ENCODE measurements at places on chromosomes 1 and 21.
A peak's percentile ranks its signal among the peaks of the same experiment; 100 is the strongest.

GRCh38 chr1:84598418-84598817 lies 24.2 kb upstream of the CTBS start:
- no peak for DNase-seq

DNA sequence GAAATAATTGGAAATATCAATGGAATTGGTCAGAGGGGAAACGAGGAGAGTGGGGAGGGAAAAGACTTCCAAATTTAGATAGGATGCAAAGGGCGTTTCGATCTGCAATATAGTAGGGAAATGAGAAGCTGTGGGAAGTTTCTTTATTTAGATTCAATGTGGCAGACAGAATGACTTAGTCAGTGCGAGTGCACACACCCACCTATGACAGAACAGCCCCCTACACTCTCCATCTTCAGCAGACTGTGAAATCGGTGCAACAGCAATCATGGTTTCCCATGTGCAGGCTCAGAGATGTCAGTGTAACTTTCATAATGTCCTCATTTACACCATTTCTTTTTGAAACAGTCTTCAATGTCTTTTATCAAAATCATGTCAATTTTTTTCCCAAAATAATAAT lies 46.0 kb downstream of the DIP2A start:
- DNase-seq: no peak

DNA sequence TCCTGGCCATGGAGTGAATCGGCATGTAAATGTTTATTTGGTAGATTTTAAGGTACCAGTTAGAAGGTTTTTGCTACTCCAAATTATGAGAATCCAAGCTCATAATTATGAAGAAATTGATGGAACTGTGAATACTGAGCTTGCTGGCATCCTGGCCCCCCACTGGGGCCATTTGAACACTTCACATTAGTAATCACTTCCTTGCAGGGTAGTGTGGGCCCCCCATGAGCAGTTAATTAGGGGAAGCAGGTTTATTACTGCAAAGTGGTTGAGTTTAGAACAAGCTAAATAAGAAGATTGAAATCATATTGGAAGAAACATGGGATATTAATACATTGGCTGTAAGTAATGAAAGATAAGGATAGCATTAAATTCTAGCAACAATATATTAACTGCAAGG lies 86.7 kb downstream of the S1PR1 start:
- DNase-seq: no peak

DNA sequence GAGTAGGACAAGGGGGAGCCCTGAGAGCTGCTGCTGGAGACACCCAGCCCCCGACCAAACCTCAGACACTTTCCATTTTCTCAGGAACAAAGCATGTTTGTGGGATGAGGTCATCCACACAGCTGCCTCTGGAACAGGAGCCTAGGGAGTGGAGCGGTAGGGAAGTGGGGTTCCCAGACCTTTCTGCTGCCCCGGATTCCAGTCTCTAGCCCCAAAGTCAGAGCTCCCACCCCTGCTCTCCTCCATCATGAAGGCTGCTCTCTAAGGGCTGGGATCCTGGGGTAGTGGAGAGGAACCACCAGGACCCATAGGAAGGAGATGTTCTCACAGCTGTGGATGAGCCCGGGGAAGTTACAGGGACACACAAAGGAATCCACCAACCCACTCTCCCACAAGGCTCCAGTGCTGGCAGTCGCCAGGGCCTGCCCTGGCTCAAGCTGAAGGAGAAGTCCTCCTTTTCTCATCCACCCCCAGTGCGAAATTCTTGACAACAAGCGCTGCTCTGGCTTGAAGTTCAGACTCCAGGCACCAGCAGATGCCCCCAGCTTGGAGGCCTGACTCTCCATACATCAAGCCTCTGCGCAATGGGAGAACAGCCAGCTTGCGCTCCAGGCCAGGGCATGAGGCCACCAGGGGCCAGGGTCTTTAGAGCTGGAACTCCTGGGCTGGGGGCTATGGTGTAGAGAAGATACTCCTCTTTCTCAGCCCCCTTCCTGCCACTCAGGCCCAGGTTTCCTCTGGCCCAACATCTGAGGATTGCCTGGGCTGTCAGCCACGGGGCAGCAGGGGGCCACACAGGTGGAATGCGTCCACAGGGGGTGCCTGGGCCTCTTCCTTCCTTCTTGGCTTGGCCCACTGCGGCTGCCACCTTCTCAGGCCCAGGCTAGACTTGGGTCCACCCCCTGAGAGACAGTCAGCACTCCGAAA lies 4.5 kb downstream of the FHL3 start:
- DNase-seq: no peak

DNA sequence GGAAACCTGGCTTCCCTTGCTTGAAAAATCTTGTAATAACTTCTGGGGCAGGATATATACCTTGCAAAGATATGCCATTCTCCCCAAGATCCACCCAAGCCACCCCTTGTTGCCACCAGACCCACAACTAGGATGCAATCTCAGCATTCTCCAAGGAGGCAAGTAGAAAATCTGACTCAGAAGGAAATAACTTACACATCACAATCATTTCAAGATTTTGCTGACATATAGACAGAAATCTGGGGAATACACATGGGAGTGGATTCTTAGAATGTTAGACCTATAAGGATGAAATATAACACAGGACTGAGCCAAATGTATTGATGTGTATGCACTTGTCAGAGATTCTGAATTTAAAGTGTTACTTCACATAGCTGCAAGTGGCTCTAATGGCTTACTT lies 14.8 kb upstream of the ZDHHC18 start:
- no peak for DNase-seq

GRCh38 chr1:153312570-153313186 lies at the start of gene PGLYRP3:
PGLYRP3 (minus strand) TSS chr1:153312952; CDS start chr1:153310665, 2,287 bp downstream.
- no peak for DNase-seq

GRCh38 chr1:31482482-31483011 lies 69.5 kb downstream of the SERINC2 start:
- DNase-seq: no peak

DNA sequence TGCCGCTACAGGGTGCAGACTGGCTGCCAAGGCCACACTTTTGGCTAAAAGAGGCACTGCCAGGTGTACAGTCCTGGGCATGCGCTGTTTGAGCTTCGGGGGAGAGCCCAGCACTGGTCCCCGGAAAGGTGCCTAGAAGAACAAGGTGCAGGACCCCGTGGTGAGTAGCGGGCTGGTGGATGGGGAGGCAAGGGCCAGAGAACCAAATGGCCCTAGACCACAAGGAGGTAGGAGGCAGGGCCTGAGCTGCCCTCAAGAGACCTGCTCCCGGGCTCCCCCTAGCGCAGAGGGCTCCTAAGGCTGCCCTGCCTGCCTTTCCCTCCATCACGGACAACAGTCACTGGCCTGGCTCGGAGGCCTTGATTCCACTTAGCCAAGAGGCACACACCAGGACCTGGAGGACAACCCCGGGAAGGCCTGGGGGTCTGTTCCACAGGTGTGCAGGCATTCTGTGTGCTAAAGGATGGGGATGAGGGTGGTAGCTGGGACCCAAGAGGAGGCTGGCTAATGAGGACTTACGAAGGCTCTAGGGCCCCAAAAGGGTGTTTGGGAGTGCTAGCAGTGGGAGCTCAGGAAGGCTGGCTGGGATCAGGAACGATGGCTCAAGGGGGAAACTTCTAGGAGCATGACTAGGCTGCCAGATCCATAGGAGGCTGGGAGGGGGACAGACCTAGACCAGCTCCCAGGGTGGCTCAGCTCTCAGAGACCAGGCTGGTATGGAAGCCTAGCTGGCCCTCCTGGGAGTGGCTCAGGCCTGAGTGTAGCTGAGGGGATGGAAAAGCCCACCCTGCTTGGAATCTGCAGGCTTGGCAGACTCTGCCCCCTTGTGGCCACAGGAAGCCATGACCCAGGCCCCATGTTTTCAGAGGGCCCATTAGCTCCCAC lies 742 bp downstream of the ARTN start:
- peak; percentile 75 for DNase-seq

DNA sequence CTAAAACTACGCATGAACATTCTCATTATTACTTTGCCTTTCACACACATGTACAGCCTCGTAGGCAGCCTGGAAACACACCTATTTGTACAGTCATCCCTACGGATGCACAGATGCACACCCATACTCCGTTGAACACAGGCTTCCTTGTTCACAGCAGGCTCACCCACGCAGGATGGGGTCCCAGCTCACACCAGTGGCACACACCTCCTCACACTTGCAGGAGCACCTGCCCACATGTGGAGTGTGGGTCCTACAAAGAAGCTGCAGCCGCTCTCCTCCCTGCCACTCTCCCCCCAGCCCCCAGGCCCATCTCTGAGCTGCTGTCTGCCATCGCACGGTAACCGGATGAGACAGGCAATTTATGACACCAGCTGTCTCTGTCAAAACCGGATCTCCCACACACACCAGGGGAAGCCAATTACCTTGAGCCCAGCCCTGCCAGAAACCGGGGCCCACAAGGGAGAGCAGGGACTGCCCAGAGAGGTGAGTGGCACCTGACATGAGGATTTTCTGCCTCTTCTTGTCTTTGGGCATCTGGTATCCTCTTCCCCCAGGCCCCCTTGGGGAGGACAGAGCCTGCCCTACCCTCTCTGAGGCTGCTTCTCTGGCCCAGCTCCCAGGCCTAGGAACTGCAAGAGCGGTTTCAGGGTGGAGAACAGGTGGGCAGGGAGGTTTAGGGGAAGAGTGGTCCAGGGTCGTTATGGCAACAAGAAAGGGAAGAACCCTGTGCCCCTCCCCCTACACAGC lies 175.4 kb downstream of the IGSF21 start:
- no peak for DNase-seq

- DNase-seq: no peak
These were observed 13.4 kb downstream of the LAPTM5 start for GRCh38 chr1:30744060-30744756.

DNA sequence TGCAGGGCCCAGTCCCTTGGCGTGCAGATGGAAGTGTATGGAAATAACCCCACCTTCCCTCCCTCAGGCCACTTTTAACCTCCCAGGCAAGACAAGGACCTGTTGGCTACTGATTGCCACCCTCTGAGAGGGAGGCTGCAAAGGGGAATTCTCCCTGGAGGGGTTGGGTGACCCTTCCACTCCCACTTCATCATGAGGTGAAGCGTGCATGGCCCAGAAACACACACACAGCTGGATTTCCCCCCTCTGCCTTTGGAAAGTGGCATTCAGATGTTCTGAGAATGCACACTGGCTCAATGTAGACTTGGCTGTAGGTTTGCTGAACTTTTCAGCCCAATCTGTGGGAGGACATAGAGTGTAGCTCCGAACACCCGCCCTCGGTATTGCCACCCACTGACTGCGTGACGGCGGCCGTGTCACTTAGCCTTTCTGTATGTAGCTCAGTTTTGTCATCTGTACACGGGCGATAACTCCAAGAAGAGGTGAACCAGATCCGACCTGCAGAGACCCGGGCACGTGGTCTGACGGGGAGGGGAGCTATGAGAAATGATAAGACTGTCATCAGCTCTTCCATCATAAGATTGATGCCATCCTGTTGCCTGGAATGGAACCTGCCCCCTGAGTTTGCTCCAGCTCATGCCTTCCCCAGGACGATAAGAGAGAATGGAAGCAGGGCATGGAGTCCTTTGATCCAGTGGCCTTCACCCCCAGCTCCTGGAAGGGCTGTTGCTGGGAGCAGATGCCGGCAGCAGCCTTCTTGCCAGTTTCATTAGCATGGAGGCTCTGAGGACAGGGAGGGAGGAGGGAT lies 19.3 kb downstream of the MIIP start:
- no peak for DNase-seq
